ENCODE measurements at places on chromosomes 5 and 9.
A peak's percentile ranks its signal among the peaks of the same experiment; 100 is the strongest.

DNA sequence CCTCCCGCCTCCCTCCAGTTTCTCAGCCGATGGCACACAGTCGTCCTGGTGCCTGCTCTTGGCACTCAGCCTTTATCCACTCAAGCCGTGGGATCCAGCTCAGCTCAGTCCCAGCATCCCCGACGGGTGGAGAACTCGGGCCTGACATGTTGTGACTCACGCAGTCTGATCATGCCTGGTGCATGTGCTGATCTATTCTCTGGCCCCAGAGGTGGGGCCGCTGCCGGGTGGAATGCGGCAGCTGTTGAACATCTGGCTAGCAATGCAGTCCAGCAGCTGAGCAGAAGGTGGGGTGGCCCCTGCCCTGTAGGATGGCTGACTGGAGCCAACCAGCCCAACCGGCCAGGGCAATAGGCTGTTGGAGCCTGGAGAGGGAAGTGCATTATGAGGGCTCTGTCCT, 1.7 kb upstream of the AIF1L start:
- DNase-seq, result no peak

DNA sequence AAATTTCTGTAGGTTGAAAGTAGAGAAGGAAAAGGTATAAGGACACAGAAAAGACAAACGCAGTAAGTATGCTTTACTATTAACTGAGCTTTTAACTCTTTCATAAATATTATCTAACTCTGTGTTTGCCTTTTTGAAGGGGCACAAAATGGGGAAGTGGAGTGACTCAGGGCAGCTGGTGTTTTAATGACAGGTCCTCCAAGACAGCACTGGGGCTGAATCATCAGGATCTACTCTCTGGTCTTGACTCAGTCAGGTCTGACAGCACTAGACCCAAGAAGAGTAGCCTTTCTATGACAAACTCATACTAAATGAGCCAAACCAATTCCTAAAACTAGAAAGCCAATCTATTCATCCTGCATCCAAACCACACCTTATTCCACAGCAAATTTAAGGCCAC, 102.2 kb downstream of the APTX start:
- no peak for DNase-seq

DNA sequence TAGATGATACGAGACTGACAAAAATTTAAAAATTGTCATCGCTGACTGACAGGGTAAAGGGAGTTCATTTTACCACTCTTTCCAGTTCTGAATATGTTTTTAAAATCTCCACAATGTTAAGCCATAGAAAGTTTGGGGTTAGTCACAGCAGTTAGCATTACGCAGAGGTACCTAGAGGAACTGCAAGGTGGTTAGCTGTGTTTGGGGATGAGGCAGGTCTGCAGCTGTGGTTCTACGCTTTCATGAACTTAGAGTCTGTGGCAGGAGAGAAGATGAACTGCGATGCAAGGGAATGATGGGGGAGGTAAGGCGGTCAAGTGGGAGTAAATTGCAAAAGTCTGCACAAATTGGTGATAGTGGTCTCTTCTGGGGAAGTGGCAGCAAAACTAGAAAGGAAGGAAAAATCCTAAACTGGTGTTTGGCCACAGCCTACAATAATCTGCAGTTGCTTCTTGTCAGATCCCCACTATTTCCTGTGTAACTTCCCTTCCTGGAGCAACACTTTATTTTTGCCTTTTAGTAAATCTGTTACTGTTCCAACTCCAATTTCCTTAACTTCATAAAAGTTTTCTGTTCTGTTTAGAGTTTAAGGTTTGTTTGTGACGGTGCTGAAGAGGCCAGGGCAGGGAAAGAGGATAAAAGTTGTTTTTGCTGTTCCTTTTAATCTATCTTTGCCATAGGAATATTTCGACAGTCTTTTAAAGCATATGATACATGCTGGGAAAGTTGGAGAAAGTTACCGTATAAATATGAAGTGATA, 38.6 kb upstream of the SNX2 start:
- no peak for DNase-seq

GRCh38 chr5:94159144-94159543, 417.7 kb upstream of the POU5F2 start:
- no peak for DNase-seq

DNA sequence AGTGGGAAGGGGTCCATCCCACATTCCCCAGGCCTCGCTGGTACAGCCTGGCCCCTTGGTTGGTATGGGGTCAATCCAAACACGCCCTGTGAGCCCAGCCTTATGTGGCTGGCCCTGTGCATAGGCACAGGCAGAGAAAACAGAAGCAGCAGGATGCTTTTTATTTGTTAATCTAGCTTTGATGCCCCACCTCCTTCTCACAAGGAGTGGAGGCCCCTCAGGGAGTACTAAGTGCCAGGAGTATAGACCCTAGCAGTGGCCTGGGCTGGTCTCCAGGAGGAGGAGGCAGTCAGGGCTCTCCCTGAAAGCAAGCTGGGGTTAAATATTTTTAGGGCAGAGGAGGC, 14.6 kb upstream of the TCF7 start:
- no peak for DNase-seq

GRCh38 chr5:14107536-14107935, 35.6 kb upstream of the TRIO start:
- DNase-seq, result no peak

DNA sequence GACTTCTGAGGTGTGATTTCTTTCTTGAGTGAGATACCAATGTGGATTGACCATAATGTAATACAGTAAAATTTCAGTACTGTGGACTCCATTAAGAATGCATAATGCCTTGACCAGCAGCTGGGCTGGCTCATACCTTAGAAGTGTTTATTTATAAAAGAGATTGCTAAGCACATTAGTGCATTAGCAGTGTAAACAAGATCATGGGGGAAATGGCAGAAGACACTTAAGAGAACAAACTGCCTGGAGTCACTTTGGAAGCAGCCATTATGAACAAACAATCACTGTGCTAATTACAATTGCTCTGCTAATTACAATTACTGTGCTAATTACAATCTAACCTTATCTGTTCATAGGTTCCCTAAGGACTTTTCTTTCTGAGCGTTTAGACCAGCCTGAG, 104.2 kb downstream of the TRIM32 start:
- no peak for DNase-seq

- DNase-seq, result peak; percentile 80
Measured at GRCh38 chr5:56951946-56952691, at the start of gene MIER3. MIER3 (minus strand) TSS chr5:56952123; CDS start chr5:56952102, 21 bp downstream.

- no peak for DNase-seq
Measured at GRCh38 chr5:138793575-138793974, 40.4 kb downstream of the CTNNA1 start.

GRCh38 chr5:95471487-95471886, 80.3 kb downstream of the FAM81B start:
- DNase-seq, result no peak

- no peak for DNase-seq
Measured at GRCh38 chr5:98110791-98111190, 662.7 kb upstream of the RGMB start.

DNA sequence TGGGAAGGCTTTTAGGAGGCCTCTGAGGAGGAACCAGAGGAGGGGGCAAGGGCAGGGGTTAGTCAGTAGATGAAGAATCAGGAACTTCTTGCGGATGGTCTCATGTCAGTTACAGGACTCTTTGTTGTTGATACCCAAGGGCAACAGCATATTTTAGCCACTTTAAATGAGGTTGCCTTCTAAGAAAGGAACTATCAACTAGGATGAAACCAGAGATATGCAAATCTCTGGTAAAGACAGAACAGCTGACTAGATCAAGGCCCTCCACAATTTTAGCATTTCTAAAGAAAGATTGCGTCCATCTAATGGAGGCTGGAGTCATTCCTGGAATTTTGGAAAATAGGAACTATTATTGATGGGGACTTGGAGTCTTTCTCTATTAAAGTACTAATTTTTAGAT, 57.7 kb upstream of the KLF4 start:
- no peak for DNase-seq

All from CD4-positive, alpha-beta memory T cell (primary cell).